ENCODE measurements at places on chromosomes 3 and 15. TPM values are rescaled to one million over a fixed set of nuclear protein-coding genes. Genes with fewer than 3 reads are reported as not detected.

Gene NDUFB5
- 82.1 TPM for polyA plus RNA-seq

Gene PSTPIP1
- polyA plus RNA-seq, result 33.2 TPM

DNA sequence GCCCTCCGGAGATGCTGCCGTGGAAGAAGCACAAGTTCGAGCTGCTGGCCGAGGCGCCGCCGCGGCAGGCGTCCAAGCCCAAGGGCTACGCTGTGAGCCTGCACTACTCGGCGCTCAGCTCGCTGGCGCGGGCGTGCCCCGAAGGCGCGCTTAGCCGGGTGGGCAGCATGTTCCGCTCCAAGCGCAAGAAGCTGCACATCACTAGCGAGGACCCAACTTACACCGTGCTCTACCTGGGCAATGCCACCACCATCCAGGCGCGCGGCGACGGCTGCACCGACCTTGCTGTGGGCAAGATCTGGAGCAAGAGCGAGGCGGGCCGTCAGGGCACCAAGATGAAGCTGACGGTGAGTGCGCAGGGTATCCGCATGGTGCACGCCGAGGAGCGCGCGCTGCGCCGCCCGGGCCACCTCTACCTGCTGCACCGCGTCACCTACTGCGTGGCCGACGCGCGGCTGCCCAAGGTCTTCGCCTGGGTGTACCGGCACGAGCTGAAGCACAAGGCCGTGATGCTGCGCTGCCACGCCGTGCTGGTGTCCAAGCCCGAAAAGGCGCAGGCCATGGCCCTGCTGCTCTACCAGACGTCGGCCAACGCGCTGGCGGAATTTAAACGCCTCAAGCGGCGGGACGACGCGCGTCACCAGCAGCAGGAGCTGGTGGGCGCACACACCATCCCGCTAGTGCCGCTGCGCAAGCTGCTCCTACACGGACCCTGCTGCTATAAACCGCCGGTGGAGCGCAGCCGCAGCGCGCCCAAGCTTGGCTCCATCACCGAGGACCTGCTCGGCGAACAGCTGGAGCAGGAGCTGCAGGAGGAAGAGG, 1.3 kb downstream of the FAM43A start:
- DNase-seq, result peak; percentile 53

DNA sequence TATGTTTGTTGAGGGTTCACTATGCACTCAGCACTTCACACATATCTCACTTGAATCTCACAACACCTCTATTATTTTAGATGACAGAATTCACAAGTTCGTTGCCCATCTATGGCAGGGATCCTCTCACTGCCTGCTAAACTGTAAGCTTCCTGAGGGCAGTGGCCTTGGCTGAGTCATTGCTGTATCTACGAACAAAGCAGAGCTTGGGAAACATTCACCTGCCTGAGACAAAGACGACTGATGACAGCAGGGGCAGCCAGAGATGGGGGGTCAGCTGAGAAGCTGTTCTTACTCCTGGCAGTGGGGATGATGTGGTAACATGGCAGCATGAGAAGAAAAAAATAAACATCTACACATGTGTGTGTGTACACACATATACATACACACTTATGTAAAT, 125.5 kb upstream of the NMNAT3 start:
- DNase-seq, result no peak

DNA sequence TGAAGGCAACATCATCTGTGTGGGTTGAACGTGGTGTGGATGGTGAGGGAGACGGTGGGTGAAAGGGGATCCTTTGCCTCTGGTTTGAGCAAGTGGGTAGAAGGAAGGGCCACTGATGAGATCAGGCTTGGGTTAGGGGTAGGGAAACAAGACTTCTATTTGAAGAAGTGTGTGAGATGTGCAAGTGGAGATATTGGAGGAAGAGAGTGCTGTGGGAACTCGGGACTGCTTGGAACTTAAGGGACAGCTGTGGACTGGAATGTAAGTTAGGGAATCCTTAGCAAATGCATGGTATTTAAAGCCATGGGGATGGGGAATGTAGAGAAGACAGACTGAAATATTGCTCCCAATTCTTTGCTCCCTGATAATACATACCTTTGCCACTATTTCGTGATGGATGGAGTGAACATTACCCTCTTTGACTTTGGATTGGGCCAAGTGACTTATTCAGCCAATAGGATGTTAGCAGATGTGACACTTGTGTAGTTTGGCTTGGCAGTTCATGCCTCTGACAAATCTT, 30.2 kb upstream of the AMOTL2 start:
- no peak for DNase-seq

- no peak for DNase-seq
Measured at GRCh38 chr3:185114756-185115155, 38.1 kb downstream of the C3orf70 start.

DNA sequence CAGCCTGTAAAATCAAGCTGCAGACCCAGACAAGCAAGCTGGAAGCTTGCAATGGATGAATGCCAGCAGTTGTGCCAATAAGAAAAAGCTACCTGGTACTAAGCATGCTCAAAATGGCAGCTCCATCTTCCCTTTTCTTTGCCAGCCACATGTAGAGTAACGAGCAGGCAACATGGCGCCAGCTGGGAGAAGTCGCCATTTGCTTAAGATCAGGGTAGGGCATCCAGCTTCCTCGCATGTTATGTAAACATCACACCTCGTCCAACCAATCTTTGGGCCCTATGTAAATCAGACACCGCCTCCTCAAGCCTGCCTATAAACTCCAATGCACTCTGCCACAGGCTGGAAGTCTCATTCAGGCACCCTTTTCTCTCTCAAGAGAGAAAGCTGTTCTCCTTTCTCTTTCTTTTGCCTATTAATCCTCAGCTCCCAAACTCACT, 973.9 kb downstream of the FHIT start:
- DNase-seq, result no peak

GRCh38 chr3:182414586-182414985, 378.7 kb upstream of the ATP11B start:
- DNase-seq, result no peak

DNA sequence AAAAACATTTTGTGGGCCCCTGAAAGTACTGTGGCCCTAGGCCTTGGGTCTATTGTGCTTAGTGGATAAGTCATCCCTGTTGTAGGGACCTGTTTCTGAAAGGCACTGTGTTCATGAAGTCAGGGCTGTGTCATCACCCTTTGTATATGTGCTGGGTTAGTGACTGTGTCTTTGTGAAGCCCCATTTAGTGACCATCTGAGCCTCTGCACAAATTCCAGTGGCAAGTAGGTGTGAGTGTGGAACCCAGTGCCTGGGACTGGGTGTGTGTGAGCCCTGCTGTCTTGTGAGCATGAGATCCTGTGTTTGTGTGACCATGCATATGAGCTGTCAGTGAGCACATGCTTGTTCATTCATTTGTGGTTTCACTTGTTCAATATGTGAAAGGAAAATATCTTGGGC, 1.2 kb upstream of the HYAL1 start:
- DNase-seq, result no peak

- no peak for DNase-seq
Measured at GRCh38 chr15:41659190-41659589, 1.0 kb upstream of the MGA start.

GRCh38 chr3:101248736-101249135, 71.6 kb downstream of the IMPG2 start:
- no peak for DNase-seq
